Thymus (tissue), 14 donors: ENCODE measurements at places on chromosomes 2 and 18. TPM values are rescaled to one million over a fixed set of nuclear protein-coding genes. Genes with fewer than 3 reads are reported as not detected.

- DNase-seq = no peak
These were observed 140.6 kb downstream of the FAM124B start for GRCh38 chr2:224261326-224261725.

DNA sequence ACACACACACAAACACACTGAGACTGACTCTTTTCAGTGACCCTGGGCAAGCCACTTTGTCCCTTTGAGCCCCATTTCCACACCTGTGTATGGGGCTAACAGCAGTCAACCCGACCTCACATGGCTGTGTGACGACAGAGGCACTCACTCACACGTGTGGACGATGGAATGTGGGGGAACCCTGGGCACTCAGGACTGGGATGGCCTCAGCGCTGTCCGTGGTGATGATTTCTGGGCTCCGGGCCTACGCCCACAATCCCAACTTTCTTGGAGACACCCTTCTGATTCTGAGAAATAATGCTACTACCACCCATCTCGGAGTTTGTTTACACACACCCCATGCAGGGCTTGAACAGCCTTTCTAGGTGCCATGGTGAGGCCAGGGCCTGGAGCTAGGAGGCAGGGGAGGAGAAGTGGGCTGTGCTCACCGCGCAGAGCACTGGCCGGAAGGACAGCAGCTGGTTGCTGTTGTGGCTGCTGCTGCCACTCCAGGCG lies 1.5 kb downstream of the CRYBA2 start:
- no peak for DNase-seq

- DNase-seq = no peak
These were observed 25.6 kb downstream of the BCL2 start for GRCh38 chr18:63293935-63294334.

Gene C2orf78
- total RNA-seq = not detected

GRCh38 chr2:85111819-85112281 lies 21.3 kb upstream of the TCF7L1 start:
- no peak for DNase-seq

GRCh38 chr18:80095414-80095813 lies 13.6 kb upstream of the ADNP2 start:
- no peak for DNase-seq

Gene CFC1
- total RNA-seq = 11.4 TPM

Gene COL4A3
- 0.94 TPM for total RNA-seq

Gene SETBP1
- total RNA-seq = 8.5 TPM

- no peak for DNase-seq
These were observed 28.9 kb upstream of the BCL2L11 start for GRCh38 chr2:111091811-111092211.

GRCh38 chr2:151357359-151357758 lies at the start of gene TNFAIP6:
TSS of gene TNFAIP6 (plus strand) at chr2:151357592. CDS start at chr2:151357667, 75 bp downstream.
- DNase-seq = no peak

Gene CEP76
- total RNA-seq = 14.4 TPM

Gene MTIF2
- 33.0 TPM for total RNA-seq

GRCh38 chr2:217297096-217297495 lies 437.2 kb upstream of the TNP1 start:
- no peak for DNase-seq

DNA sequence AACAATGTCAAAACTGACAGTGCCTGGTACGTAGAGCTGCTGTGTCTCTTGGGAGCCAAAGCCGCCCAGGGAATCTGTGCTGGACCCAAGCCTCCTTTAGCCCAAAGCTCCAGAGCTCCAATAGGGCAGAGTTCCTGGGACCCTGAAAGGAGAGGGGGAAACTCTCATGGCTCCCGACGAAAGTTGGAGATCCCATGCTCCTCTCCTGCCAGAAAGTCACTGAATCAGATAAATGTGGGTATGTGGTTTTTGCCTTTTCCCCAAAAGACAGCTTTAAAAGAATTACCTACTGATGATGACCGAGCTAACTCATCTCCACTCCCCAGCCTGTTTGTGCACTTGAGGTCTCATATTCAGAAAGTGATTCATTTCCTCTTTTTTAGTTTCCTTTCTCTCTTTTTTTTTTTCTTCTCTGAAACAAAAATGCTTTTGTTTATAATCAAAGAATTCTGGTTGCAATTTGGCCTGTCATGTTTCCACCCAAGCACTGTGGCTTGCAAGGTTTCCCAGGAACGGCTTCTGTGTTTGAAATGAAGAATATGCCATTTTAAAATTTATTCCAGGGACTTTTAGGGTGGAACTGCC lies 14.1 kb upstream of the PMAIP1 start:
- DNase-seq = no peak

Gene PROC
- 0.71 TPM for total RNA-seq

Gene TDRD15
- 0.05 TPM for total RNA-seq

DNA sequence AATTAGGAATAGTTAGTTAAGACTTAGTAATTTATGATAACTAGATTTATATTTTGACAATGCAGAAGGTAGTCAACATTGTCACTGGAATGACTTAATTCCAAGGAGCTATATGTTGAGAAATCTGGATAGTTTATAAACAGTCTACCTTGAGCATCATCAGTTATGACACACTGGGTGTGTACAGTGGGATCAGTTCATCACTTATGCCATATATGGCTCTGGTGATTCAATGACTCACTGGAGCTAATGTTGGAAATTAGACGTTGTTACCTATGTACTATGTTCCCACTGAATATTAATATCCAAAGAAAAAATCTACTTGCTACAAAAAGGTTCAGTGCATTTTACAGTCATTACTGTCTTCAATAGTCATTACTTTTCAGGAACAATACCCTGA lies 34.0 kb upstream of the ITPRID2 start:
- no peak for DNase-seq

DNA sequence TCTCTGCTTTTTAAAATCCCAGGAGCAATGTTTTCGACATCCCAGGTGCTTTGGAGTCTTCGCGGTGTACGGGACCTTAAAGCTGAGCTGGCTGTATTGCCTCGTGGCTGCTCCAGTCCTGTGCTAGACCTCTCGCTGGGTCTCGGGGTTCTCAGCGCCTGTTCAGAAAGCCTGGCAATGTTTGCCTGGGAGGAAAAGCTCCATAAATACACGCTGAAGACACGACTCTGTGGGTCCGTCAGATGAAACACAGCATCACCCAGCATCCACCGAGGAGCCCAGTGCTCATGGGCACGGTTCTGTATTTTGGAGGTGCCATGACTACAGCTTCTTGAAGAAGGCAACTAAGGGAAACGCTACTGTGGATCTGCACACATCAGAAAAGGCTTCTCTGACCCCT lies 21.6 kb downstream of the MBP start:
- DNase-seq = no peak

DNA sequence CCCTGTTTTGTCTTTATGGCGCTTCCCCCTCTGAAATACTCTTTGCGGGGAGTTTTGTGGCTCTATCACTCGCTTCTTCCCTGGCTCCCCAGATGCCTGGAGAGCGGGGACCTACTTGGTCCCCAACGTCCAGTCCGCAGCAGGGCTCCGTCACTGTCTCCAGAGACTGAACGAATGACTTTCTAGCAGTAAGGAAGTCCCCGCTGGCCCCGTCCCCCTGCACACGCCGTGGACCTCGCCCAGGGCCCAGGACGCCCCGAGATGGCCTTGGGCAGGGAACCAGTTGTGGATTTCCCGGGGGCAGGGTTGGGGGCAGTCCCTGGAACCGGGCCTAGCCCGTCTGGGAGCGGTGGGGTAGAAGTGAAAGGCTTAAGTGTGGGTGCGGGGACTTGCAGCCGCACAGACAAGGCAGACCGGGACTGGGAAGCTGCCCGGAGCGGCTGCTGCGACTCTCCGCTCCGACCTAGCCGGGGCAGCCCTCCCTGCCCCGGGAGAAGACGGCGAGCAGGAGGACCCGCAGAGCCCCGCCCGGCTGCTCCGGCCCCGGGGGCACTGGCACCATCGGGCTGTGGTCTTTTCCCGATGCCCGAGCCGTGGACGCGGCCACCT lies 821 bp upstream of the EPHA4 start:
- peak; percentile 56 for DNase-seq

- DNase-seq = no peak
These were observed 279.7 kb downstream of the RNF144A start for GRCh38 chr2:7196883-7197282.

GRCh38 chr2:75549401-75550253 lies 11.1 kb downstream of the EVA1A start:
- no peak for DNase-seq

- DNase-seq = peak; percentile 31
These were observed 5.3 kb downstream of the KLF11 start for GRCh38 chr2:10048501-10049171.

- no peak for DNase-seq
These were observed 32.3 kb downstream of the MROH2A start for GRCh38 chr2:233810385-233810784.

Gene GALNT13
- 0.28 TPM for total RNA-seq

Gene AOX1
- total RNA-seq = 0.42 TPM

Gene GAD1
- total RNA-seq = 1.0 TPM

DNA sequence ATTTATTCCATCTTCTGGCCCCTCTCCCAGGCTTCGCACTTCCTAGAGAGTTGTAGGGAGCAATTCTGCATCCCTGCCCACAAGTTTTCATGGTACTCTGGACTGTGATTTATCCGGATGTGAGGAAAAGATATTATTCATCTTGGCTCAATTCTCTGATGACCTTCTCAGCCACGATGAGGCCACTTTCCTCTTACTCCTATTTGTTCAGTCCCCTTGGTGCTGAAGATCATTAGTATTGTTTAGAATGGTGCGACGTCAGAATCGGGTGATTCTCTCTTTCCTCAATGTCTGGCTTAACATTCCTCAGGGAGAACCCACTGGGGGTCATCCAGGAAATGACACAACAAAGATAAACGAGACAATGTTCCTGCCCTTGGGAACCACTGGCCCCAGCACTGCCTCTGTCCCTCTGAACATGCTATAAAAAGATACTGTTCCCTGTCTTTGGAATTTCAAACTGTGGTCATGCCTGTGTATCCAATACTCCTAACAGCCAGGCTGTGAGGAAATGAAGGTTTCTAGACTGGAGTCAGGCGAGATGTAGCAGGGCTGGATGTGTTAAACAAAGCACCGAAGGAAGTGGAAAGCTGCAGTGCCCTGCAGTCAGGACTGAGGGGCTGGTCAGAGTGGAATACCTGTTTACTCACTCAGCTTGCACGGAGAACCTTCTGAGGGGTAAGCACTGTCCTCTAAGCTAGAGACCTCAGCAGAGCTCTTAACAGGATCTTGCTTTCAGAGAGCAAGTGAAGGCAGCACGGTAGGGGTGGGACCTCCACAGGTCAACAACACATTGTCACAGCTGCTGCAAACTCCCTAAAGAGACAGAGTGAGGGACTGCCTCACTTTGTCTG lies 12.9 kb upstream of the GLI2 start:
- DNase-seq = no peak

DNA sequence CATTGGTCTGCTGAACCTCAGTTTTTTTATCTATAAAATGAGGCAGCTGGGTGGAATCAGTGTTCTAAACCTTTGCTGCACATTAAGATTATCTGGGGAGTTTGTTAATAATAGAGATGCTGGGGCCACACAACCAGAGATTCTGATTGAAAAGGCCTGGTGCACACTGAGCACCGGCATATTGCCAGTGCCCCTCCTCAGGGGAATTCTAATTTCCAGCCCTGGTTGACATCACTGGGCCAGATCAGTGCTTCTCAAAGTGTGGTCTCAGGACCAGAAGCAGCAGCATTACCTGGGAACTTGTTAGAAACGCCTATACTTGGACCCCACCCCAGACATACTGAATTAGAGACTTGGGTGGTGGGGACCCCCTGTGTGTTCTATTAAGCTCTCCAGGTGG lies 112.5 kb downstream of the SETBP1 start:
- no peak for DNase-seq

Gene PLGLB1
- total RNA-seq = 3.0 TPM

DNA sequence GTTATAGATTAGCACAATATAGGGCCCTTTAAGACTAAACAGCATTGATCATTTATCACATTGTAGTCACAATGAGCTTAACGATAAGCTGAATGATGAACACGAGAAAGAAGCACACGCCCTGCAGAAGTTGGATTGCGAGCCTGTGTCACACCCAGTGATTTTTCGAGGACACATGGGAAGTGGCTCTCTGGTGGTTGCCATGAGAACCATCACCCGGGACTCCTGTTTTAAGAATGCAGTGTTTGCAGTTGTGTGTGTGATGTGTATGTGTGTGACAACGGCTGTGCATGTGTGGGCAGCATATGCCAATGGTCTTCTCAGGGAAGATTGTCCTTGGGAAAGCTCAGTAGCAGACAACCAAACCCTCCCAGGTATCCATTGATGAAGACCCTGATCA lies 69.2 kb downstream of the PDCL3 start:
- DNase-seq = no peak

- no peak for DNase-seq
These were observed 525.6 kb downstream of the MBD2 start for GRCh38 chr18:53698907-53699306.

DNA sequence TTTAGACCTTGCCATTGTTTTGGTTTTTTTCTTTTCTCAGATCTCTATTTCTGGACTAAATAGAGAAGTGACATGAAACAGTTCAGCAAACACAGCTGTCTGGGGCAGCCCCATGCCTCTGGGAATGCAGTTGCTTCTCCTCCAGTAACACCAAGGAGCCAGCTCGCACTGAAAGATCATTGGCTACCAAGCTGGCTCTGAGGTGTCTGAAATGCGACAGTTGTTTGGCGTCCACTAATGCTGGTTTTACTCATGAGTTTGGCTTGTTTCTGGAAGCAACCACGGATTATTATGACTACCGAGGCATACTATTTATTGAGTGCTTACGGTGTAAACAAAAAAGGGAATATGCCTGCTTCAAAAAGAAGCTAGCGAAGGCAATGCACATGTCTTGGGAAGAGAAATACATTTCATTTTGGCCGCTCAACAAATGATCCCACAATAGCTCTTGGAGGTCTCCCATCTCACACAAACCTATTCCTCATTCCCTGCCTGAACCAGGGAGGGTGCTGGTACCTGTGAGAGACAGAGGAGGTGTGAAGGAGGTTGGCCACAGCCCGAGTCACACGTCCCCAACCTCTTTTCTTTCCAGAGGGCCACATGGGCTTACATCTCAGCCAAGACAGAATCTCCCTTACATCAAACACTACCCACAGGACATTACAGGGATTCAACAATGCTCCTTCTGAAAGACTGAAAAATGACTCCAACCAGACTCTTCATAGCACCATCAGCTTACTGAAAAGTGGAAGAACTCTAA lies 37.5 kb upstream of the NEB start:
- no peak for DNase-seq
